ENCODE measurements at places on chromosomes 2 and 18.

- no peak for DNase-seq
These were observed 7.0 kb downstream of the USP34 start for GRCh38 chr2:61463769-61464475.

GRCh38 chr2:120314690-120315366 is 31.1 kb upstream of the INHBB start:
- no peak for DNase-seq

GRCh38 chr18:72542984-72543356 is 1.2 kb downstream of the CBLN2 start:
- no peak for DNase-seq

- DNase-seq, result no peak
These were observed 1.1 kb upstream of the CDH2 start for GRCh38 chr18:28177828-28178635.

- DNase-seq, result no peak
These were observed 119.0 kb upstream of the ALKAL2 start for GRCh38 chr2:406876-407275.

DNA sequence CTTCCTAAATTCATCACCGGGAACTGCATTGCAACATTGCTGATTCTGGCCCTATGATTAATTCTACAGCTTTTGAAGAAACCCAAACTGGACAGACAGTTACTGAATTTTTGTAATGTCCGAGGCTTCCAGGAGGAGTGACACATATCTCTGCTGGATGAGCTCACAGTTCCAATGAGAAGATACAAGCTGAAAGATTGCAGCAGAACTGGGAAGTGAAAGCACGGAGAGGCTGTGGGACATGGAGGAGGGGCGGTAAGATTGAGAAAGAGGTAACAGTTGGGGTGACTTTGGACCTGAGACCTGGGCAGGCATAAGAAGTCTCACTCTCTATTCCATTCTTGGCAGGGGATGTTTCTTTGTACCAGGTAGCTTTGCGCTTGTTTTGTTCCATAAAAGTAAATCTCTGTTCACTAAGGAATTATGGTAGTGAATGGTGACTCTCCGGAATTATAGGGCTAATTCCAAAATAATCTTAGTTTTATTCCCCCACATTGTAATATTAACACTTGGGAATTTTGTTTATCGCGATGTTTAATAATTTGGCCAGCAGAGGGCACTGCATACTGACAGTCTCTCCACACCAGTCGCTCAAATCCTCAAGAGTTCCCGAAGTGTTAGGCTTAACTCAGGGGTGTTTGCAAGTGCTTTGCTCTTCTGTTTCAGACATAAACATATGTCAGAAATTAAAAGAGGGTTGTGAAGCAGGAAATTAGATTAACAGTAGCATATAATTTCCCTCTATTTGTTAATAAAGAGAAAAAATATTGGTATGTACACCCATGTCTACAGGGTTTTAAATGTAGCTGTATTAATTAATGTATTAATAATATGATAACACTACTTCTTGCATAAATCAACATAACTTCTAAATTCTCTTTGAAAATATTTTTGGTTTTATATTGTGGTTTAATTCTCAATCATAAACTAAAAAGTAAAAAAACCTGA is 201.4 kb downstream of the SOCS6 start:
- DNase-seq, result peak; percentile 10

GRCh38 chr2:73286134-73286655 is 1.9 kb upstream of the FBXO41 start:
- DNase-seq, result no peak

DNA sequence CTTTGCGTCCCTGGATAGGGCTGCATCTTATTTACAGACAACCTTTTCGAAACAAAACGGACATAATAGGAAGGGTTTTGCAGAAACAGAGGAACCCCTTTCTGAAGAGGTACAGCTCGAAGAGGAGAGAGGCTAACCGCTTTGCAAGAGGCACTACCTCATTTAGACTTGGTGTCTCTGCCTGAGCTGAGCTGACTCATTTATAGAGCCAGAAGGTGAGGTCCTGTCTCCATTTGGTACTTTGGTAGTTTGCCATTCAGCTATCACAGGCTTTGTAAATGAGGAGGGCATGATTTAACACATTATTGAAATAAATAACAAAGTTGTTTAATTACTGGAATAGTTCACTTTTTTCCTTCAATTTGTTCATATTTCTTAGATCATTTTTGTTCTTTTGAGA is 2.2 kb upstream of the NXPH2 start:
- no peak for DNase-seq

- no peak for DNase-seq
These were observed 56.6 kb downstream of the RPL37A start for GRCh38 chr2:216555274-216555673.

GRCh38 chr2:183024339-183025095 is 13.7 kb downstream of the NCKAP1 start:
- DNase-seq, result no peak

GRCh38 chr2:158725441-158725891 is 69.7 kb upstream of the DAPL1 start:
- no peak for DNase-seq

DNA sequence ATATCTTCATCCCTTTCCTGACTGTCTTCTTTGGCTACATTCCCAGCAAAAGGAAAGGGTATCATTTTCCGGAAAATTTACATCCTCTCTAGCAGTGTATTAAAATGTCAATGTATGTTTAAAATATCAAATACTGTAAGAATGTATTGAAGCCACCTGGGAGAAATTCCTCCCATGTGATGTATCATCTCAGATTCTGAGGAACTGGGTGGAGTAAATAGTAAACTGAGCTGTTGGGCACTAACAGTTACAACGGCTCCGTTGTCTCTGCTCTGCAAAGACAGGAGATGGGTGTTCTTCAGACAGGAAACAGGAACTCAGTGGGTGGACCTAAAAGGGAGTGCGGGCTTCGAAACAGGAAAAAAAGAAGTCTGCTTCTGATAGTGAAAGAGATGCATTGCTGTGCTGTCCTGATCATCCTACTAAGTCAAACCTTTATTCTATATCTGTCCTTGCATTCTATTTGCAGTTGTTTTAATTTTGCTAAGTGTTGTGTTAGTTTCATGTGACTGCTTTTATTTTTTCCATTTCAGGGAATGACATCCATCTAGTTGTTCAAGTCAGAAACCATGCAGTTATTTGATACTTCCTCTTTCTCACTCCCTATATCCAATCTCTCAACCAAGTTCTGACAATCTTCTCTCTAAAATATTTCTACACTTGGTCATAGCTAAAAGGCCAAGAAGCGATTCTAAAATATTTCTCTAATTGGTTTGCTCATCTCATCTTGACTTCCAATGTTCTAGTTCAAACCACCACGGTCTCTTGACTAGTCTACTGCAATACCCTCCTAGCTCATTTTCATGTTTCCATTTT is 19.4 kb downstream of the DOK1 start:
- DNase-seq, result no peak

DNA sequence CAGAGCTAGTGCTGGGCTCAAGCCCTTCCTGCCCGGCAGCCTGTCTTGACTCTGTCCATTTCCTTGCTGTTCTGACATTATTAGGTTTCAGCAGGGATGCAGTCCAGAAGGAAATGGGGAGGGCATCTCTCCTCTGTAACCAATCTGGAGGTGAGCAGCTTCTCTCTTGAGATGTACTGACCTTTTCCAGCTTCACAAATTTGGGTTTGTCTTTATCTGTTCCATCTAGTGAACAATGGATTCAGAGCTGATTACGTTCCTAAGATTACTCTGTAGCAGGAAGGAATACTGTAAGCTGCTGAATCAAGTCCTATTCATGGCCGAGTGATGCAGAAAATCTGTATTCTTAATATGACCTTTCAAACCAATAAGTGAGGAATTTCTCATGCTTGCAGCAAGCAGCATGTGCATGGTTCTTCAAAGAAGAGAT is 11.0 kb downstream of the PLA2R1 start:
- no peak for DNase-seq

GRCh38 chr2:190913725-190914124 is 33.1 kb downstream of the GLS start:
- DNase-seq, result no peak

DNA sequence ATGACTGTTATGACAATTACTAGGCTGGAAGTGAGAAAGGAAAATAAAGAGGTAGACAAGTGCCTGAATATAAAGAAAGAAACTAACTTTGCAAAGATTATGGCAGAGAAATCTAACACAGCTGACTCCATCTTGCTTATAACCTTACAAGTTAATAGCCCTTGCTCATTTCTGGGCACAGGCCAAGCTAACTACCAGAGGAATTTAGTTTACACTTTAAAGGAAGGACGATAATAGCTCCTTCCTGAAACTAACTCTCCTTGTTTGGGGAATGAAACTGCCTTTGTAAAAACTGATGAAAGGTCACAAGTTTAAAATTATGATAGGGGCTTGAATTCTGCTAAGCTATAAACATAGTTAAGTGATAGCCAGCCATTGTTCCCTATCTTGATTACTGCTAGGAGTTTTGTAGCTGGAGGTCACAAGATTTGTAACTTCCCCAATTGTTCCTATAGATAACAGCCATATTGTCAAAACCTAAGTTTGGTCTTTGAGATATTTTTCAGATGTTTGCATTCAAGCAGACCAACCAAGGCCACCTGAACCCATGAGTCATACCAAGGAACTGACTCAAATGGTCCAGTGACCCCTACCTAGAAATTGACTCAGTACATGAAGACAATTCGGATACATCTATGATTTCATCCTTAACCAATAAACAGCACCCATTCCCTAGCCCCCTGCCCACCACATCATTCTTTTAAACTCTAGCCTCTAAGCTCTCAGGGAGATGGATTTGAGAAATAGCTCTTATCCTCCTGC is 209.2 kb upstream of the LRATD1 start:
- no peak for DNase-seq

DNA sequence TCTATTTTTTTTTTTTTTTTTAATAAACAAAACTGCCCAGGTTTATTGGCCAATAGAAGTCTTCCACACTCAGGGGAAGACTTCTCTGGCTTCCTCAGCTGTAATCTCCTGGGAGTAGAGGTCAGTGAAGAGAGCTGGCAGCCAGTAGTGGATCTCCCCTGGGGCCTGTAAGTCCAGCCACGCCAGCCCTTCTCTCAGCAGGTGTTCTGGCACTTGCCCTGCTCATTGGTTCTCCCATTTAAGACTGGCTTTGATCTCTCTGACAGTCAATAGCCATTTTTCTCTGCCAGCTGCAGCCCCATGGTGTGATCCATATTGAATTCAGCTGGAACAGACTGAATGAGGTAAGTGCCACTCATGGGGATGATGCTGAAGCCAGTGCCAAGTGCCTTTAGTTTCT is 170.6 kb upstream of the SPHKAP start:
- no peak for DNase-seq

DNA sequence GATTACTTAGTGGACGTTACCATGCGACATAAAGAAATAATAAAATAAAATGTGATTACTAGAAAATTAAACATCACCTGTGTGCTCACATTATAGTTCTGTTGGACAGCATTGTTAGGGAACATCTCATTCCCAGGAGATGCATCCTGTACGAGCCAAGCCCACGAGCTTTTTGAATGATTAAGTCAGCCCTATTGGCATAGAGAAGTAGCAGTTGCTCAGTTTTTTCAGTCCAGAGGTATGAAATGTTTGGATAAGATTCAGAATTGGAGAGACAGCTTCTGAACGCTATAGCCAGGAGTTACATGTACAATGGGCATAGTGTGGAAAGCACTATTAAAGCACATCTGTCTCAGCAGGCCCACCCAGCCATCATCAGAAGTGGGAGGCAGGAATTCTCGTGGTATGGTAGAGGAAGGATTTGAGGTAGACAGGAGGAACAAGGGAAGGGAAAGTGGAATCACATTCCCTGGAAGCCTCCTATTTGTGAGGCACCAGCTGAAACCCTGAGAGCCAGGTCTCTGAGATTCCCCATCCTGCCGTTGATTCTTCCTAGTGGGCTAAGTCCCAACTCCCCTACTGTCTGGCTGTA is 8.6 kb downstream of the SPATS2L start:
- DNase-seq, result no peak

- no peak for DNase-seq
These were observed 40.1 kb downstream of the GTF3C3 start for GRCh38 chr2:196759378-196759706.

DNA sequence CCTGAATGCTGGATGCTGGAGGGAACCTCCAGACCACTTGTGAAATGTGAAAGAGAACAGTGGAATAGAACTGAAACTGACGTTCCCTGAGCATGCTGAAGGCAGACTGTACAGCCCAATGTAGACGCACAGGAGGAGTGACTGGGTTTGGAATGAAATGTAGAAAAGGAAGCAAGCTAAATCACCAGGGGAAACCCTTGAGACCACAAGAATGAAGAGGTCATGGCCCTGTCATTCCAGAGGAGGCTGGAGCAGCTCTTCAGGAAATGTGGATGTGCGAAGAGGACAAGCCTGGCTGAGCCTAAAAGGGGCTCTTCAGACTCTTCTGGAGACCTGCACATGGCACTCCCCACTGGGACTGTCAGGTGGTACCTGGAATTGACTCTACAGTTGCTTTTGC is 118.5 kb upstream of the ALPP start:
- peak; percentile 42 for DNase-seq

- DNase-seq, result no peak
These were observed 1.2 kb upstream of the EMX1 start for GRCh38 chr2:72915907-72916742.

GRCh38 chr2:14661163-14661562 is 28.6 kb downstream of the LRATD1 start:
- DNase-seq, result no peak

- no peak for DNase-seq
These were observed 521 bp downstream of the MYCN start for GRCh38 chr2:15940661-15941480.

DNA sequence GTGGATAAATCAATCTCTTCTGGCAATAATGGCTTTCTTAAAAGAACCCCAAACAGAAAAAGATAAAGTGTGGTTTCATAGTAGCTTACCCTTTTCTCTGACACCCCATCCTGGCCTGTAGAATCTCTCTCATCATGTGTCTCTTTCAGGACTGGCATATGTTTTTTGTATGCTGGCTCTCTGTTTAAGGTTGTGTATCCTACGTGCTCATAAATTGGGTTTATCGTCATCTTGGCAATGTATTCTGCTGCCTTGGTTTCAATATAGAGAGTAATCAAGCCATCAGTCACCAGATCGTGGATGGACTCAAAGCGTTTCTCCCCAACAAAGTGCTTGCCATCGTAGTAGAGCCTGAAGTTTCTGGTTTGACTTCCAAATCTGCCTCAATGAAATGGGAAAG is 113.5 kb upstream of the CHRNA1 start:
- DNase-seq, result no peak

DNA sequence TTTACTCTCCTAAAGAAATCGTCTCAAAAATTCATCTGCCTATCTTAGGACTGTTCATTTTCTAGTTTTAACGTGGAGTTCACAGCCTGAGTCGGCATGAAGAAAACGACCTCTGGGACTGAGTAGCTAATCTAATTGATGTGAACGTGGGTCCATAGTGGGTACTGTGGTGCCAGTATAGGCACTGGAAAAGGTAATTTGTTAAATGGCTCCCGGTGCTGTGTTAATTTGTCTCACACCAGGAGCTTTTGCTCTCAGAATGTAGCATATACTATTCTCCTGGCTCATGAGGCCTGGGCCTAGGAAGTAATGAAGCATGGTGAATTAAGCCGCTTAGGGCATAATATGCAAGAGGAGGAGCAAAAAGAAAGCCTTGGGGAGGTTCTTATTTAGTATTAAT is 414.4 kb upstream of the NXPH2 start:
- DNase-seq, result no peak

GRCh38 chr18:21345840-21346239 is 103.8 kb downstream of the GREB1L start:
- no peak for DNase-seq

- no peak for DNase-seq
These were observed 8.0 kb downstream of the ALPI start for GRCh38 chr2:232463701-232464543.

- DNase-seq, result no peak
These were observed 1006.1 kb upstream of the CELF4 start for GRCh38 chr18:38571651-38572050.

GRCh38 chr18:5622905-5623304 is 79.1 kb upstream of the EPB41L3 start:
- DNase-seq, result no peak
